Vagina (tissue), 2 donors: ENCODE measurements at places on chromosomes 1 and 21.

- DNase-seq, result no peak
These were observed 68.2 kb downstream of the BRINP2 start for GRCh38 chr1:177238967-177239366.

DNA sequence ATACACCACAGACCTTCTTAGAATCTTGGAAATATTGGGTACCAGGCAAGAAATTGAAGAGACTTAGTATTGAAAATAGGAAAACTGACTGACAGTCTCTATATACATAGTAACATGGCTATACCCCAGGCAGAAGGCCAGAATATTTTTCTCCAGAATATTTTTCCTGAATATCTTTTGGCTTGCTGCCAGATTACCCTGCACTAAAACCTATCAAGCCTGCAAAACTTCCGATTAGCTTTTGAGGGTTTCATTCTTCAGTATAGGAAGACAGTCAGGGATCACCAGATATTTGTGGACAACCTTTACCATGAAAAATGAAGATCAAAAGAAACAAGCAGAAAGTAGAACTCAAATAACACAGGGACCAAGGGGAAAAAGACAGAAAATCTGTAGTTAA lies 187.9 kb downstream of the LRRC7 start:
- DNase-seq, result no peak

DNA sequence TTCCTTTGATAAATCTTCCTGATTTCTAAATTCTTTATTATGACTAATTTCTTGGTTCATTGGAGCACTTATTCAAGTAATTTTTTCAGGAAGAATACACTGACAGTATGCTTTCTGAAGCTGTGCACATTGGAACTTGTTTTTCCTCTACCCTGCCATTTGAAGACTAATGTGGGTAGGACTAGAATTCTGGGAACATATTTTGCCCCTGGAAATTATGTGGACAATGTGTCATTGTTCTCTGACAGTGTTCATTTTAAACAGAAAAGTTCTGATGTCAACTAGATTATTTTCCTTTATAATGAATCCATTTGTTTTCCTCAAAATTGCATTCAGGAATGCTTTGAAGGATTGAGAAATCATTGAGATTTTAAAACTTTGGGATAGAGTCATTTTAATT lies 34.8 kb upstream of the ST6GALNAC5 start:
- no peak for DNase-seq

- no peak for DNase-seq
These were observed 18.5 kb downstream of the CLDN14 start for GRCh38 chr21:36461277-36461917.

DNA sequence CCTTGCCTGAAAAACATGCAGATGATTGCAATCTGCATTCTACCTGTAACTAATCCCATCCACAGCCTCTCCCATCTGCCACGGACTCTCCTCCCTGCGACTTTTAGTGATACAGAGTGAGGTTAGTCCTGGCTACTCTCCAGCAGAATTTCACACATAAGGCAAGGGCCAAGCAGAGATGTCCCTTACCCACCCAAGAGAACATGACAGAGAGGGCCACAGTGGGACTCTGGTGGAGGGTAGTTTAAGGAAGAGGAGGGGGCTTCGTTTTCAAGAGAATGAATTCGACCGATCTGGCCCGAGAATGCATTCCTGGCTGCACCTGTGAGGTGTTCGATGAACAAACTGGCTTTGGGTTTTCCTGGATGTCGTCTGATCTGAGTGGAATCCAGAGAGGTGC lies 87.5 kb upstream of the SIM2 start:
- DNase-seq, result no peak
